H4 (cell line): ENCODE measurements at places on chromosomes 5 and 9.

DNA sequence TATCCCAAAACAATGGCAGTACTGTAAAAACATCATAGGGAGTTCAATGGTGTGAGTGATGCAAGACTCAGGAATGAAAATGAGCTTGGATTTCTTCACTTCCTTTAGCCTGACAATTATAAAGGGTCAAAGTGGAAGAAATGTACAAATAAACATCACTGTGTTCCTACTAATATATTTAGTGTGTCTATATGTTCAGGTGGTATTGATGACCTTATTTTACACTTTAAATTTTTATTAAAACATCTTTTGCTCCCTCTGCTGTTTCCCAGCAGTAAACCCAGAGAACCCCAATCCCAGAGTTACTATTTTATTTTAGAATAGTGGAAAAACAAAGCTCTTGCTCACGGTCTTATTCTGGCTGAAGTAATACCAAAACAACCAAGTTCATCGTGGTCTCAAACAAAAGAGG, 2.0 kb downstream of the LOX start:
- no peak for DNase-seq

- DNase-seq = no peak
These were observed 43.5 kb upstream of the RNF38 start for GRCh38 chr9:36443581-36443980.

DNA sequence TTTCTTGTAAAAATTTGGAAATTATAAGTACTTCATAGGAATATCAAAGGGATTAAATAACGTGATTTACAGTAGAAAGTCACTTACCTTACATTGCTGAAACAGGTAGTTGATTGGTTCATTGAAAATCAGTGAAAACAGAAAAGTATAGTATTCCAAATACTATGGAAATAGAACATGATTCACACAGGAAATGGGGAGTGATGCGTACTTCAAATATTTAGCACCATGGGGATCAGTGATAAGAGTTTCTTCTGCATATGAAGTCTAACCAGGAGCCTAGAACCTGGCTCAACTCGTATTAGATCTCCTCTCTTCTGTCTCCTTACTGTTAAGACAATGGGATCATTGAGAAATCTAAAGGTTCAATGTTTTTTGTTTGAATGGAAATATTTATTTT, 133.3 kb downstream of the FAM174A start:
- no peak for DNase-seq

DNA sequence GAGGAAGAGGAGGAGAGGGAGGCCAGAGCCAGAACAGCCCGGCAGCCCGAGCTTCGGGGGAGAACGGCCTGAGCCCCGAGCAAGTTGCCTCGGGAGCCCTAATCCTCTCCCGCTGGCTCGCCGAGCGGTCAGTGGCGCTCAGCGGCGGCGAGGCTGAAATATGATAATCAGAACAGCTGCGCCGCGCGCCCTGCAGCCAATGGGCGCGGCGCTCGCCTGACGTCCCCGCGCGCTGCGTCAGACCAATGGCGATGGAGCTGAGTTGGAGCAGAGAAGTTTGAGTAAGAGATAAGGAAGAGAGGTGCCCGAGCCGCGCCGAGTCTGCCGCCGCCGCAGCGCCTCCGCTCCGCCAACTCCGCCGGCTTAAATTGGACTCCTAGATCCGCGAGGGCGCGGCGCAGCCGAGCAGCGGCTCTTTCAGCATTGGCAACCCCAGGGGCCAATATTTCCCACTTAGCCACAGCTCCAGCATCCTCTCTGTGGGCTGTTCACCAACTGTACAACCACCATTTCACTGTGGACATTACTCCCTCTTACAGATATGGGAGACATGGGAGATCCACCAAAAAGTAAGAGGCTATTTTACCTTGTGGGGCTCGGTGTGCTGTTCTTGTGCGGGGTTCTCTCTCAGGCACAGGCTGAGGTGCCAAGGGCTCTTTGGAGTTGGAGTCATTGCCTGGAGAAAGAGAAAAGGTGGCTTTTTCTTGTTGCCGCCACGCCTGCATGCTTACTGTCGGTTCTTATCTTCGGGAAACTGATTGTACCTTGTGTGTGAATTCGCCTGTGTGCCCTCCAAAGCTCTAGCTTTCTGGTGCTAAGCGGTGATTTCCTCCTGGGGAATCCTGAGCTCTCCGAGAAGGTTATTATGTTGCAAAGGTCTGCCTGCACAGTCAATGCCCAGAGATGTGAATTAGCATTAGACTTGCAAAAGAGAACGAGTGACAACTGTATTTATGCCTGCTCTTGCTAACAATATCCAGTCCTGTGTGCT, at the start of gene ISL1:
ISL1 (plus strand) TSS at position 318 of the 991 bp plus-strand sequence; CDS start at position 542, 224 bp downstream.
- DNase-seq = peak; percentile 93

- no peak for DNase-seq
These were observed 62.2 kb upstream of the IRX2 start for GRCh38 chr5:2813678-2814077.

GRCh38 chr9:7234144-7234543, 476.4 kb downstream of the KDM4C start:
- DNase-seq = no peak

GRCh38 chr9:123568691-123569688, 213.0 kb downstream of the CRB2 start:
- no peak for DNase-seq

DNA sequence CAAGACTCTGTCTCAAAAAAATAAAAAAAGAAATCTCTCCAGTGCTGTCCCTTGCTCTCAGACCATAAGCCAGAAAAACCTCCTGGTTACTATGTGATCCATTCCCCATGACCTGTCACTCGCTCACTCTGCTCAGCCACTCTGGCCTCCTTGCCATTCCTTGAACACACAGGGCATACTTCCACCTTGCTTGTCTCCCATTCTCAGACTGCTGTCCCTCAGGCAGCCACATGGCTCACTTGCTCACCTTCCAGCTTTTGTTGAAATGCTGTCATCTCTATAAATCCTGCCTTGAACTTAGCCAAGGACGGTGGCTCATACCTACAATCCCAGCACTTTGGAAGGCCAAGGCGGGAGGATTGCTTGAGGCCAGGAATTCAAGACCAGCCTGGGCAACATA, 82.9 kb downstream of the UGCG start:
- no peak for DNase-seq

DNA sequence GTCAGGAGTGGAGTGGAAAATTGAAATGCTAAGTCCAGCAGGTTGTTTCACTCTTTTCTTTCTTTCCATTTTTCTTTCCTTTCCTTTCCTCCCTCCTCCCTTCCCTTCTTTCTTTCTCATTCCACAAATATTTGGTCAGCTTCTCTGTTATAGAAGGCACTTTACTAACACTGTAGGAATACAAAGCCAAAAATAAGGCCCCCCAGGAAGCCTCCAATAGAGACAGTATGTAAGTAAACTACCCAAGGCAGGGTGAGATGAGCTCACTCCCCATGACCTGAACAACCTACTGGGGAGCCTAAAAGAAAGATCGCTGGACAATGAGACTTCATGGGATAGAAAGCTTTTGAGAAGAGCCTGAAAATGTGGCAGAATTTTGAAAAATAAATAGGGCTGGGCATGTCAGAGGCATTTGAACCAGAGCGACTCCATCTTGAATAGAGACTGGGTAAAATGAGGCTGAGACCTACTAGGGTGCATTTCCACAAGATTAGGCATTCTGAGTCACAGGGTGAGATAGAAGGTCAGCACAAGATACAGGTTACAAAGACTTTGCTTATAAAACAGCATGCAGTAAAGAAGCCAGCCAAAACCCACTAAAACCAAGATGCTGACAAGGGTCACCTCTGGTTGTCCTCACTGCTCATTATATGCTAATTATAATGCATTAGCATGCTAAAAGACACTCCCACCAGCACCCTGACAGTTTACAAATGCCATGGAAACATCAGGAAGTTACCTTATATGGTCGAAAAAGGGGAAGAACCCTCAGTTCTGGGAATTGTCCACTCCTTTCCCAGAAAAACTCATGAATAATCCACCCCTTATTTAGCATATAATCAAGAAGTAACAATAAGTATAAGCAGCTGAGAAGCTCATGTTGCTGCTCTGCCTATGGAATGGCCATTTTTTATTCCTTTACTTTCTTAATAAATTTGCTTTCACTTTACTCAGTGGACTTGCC, 158.9 kb upstream of the EGFLAM start:
- no peak for DNase-seq

- DNase-seq = peak; percentile 65
These were observed 2.9 kb downstream of the SPTAN1 start for GRCh38 chr9:128555180-128555721.

DNA sequence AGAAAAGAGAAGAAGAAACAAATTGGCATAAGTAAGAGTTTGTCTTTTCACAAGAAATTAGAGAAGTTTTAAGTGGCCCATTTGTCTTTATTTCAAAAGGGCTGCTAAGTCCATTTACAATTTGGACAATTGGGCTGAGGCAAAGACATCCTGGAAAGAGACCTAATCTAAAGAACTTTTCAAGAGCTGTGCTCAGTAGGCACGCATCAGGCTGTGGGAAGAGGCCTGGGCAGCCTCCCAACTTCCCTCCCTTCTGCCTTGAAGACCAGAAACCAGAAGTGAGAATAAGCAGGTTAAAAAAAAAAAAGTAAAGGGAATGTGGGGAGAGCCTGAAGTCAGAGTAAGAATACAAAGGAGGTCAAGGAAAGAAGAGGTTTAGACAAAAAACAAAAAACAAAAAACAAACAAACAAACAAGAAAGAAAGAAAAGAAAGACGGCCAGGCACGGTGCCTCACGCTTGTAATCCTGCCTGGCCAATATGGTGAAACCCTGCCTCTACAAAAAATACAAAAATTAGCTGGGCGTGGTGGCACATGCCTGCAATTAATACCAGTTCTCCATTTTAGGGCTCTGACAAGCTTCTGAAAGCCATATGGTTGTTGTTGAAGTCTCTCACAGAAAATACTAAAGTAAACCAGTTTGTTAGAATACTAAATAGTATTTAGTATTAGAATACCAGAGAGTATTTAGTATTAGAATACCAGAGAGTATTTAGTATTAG, 48.0 kb upstream of the CEP78 start:
- DNase-seq = no peak

GRCh38 chr5:156641686-156642085, 208.4 kb upstream of the PPP1R2B start:
- DNase-seq = no peak

GRCh38 chr5:39021413-39021812, 52.8 kb downstream of the RICTOR start:
- DNase-seq = no peak

- no peak for DNase-seq
These were observed 236.2 kb upstream of the NREP start for GRCh38 chr5:111993242-111993641.

GRCh38 chr9:21994556-21995005, at the start of gene CDKN2B-AS1:
Gene CDKN2B-AS1 (plus strand): TSS chr9:21994791.
- DNase-seq = no peak

DNA sequence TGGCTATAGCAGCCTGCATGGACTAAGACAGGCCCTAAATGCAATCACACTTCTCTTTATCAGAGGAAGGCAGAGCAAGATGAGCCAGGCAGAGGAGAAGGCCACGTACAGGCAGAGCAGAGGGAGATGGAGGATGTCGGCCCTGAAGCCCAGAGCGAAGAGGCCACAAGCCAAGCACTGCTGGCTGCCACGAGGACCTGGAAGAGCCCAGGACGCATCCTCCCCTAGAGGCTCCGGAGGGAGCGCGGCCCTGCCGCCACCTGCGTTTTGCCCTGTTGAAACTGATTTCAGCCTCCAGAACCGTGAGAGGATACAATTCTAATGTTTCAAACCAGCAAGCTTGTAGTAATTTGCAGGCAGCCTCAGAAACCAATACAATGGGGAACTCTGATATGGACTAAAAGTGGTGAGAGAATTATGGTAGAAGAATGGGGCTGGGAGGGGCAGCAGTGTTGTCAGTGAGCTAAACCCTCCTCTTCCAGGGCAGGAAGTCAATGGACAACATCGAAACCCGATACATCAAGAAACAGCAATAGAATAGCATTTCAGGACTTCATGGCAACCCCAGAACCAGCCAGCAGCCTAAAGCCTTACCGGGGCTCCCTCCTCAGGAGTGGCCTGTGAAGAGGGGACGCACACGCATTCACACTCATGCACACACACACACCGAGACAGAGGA, 32.6 kb downstream of the ADAMTS2 start:
- DNase-seq = no peak

DNA sequence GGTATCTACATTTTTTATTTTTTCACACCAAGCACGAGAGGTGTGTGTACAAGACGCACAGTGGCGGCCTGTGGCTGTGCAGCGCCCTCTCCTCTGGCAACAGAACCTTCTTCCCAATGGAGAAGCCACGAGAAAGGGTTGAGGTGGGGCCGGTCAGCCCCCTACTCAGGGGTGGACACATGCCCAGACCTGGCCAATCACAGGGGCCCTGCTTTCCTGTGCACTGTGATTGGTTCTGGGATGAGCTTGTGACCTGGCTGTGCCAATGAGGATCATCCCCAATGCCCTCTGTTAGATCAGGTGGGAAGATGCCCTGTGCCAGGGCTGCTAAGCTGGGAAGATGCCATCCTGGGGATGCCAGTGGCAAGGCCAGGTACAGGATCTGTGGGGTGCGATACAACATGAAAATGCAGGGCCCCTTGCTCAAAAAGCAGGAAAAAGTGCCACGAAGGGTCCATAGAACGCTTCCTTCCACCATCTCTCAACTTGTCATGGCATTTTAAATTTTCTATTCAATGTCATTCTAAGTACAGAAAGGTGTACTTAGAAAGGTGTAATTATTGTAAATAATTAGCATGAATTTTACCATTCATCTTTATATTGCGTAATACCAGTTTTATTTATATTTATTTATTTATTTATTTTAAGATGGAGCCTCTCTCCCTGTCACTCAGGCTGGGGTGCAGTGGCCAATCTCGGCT, 15.4 kb downstream of the IER5L start:
- no peak for DNase-seq

- DNase-seq = peak; percentile 90
These were observed 500.0 kb downstream of the SPATA31D1 start for GRCh38 chr9:82488313-82489200.

DNA sequence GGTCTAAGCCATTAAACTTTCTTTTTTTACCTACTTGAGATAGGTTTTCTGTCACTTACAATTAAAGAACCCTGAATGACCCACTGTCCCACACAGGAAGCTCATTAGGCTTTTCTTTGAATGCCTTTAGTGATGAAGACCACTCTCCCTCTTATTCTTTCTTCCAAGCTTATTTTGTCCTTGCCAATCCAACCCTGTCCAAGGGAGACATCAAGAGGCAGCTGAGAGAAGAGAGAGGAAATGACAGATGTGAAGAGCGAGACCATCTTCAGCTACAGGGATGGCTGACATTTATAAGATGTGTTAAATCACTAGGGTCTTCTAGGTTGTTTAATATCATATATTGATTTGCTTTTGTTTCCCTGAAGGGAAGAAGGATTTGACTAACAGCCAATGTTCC, 133.5 kb downstream of the FAM114A2 start:
- DNase-seq = no peak

DNA sequence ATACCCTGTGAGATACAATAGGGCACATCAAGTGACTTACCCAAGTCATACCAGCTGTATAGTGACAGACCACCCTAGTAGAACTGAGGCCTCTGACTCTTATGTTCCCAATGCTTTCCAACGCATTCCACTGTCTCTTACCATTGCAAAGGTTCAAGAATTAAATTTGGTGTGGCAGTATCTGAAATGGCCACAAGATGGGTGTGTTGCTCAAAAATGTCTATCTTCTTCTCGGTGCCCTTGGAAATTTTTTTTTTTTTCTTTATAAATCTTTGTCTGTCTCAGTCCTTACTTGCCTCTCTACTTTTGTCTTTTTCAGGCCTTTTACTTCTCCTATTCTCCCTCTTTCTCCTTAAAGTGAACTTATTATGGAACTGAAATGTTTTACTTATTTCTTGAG, 48.4 kb downstream of the GPR21 start:
- peak; percentile 20 for DNase-seq
